ENCODE measurements at places on chromosomes 4 and X. TPM values are rescaled to one million over a fixed set of nuclear protein-coding genes. Genes with fewer than 3 reads are reported as not detected.

- no peak overlapping the region for H3K27ac ChIP-seq
- no peaks in the 10 kb centered on the region for H3K27me3 ChIP-seq
- no peak overlapping the region for H3K4me3 ChIP-seq
- no peak for DNase-seq
Measured at GRCh38 chrX:47644557-47645091, 5.7 kb downstream of the ELK1 start.

GRCh38 chr4:83112678-83113428 lies 1.7 kb downstream of the PLAC8 start:
- H3K27ac ChIP-seq = no peak overlapping the region
- no peak for DNase-seq
- H3K4me1 ChIP-seq = no peaks in the 10 kb centered on the region

GRCh38 chr4:163072222-163072621 lies 94.5 kb downstream of the NAF1 start:
- DNase-seq = no peak
- H3K4me1 ChIP-seq = no peaks in the 10 kb centered on the region
- no peaks in the 10 kb centered on the region for H3K36me3 ChIP-seq
- no peak overlapping the region for H3K4me3 ChIP-seq
- H3K27me3 ChIP-seq = no peaks in the 10 kb centered on the region

DNA sequence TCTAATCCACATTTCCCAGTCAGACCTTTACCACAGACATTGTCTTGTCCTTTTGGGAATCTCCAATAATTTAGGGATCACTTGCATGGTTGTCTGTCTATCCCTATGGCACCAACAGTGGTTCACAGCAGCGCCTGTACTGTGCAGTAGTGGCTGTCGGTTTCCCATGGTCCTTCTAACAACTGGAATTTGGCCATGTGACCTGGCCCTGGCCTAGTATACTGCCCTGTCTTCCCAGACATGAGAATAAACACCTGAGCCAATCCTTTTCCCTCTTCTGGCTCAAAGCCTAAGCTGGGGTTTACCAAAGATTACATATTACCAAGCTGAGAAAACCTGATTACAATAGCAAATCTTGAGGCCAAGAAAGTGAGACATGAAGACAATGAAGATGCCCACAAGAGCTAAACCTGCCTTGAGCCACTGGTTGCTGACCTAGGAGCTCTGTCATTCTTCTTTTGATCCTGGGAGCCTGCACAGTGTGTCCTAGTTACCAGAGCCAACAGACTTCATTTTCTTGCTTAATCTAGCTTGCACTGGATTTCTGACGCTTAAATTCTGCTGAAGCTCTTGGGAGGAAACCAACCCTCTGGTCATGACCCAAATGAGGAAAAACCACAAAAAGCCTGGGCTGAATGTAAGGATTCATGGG lies 92.1 kb downstream of the SCD5 start:
- no peaks in the 10 kb centered on the region for H3K36me3 ChIP-seq
- H3K4me1 ChIP-seq = no peaks in the 10 kb centered on the region
- no peaks in the 10 kb centered on the region for H3K27me3 ChIP-seq
- H3K4me3 ChIP-seq = no peak overlapping the region
- peak overlapping the region; percentile 60 for H3K27ac ChIP-seq

DNA sequence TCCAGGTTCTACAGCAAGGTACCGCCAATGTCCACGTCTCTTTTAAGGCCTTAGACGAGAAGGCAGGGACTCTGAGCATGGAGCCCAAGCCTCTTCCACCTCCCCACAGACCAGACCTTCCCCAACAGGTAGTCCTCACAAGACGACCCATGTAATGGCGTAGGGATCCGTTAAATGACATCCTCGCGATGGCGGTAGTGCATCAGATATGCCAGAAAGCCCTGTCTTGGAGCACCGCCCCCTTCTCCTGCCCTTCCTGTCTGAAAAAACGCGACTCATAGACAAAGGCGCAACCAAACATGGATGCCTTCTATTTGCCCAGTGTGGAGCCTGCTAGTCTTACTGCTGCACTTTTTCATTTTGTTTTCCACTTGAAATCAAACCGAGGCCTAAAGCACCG lies 185.4 kb downstream of the OR13H1 start:
- no peaks in the 10 kb centered on the region for H3K27me3 ChIP-seq
- H3K27ac ChIP-seq = peak overlapping the region; percentile 89
- H3K36me3 ChIP-seq = no peaks in the 10 kb centered on the region
- peak overlapping the region; percentile 54 for H3K4me3 ChIP-seq

GRCh38 chr4:47519239-47519883 lies 34.3 kb downstream of the ATP10D start:
- no peaks in the 10 kb centered on the region for H3K4me1 ChIP-seq
- no peaks in the 10 kb centered on the region for H3K36me3 ChIP-seq
- no peaks in the 10 kb centered on the region for H3K27me3 ChIP-seq
- no peak overlapping the region for H3K4me3 ChIP-seq

DNA sequence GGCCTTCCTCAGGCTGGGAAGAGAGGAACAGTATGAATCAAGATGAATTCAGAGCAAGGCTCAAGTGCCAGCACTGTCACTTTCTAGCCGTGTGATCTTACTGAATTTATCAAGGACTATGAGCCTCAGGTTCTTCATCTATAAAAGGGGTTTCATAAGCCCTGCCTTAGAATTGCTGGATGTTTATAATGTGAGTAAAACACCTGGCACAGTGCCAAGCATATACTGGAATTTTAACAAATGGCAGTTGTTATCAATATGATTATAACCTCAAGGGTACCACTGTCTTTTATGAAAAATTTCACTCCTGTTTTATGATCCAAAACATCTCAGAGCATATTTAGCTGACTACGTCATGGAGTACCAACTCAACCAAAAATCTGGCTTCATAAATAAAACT lies 4.0 kb downstream of the MAGEC2 start:
- no peak overlapping the region for H3K4me3 ChIP-seq
- no peak for DNase-seq
- H3K36me3 ChIP-seq = no peaks in the 10 kb centered on the region
- peaks cover 8% of the 10 kb centered on the region for H3K27me3 ChIP-seq

The EFHC2 gene
- 0.66 TPM for total RNA-seq

The TSPAN5 gene
- total RNA-seq = 17.7 TPM

GRCh38 chr4:7516096-7516772 lies 81.5 kb upstream of the PSAPL1 start:
- no peaks in the 10 kb centered on the region for H3K4me1 ChIP-seq
- H3K36me3 ChIP-seq = no peaks in the 10 kb centered on the region
- DNase-seq = no peak
- no peak overlapping the region for H3K27ac ChIP-seq
- H3K27me3 ChIP-seq = no peaks in the 10 kb centered on the region

GRCh38 chrX:107480272-107480671 lies 30.8 kb downstream of the FRMPD3 start:
- H3K4me3 ChIP-seq = no peak overlapping the region
- H3K36me3 ChIP-seq = no peaks in the 10 kb centered on the region
- no peak for DNase-seq
- no peaks in the 10 kb centered on the region for H3K27me3 ChIP-seq

The ADGRL3 gene
- total RNA-seq = 4.2 TPM

DNA sequence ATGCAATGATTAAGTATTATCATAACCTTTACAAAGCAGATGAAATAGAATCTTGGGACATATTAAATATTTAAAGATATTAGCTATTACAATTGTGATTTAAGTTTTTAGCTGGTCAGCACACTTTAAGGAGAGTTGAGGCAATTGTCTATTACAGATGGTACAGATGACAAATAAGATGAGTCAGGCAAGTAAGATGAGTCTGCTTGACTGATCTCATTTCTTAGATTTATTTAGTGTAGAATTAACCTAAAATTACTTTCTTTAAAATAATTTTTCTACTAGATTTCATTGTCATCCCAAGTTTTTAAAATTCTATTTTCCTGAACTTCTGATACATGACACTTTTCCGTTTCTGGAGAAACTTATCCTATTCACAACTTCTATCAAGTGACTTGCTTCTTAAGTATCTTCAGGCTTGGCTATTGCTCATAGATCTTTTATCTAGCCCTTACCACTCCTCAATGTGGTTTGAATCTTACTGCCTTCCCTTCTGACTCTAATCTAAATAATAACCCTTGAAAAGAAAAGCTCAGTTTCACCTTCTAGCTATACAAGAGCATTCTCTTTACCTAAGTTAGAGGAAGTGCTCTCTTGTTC lies 32.9 kb downstream of the CXCL1 start:
- no peak for DNase-seq
- no peaks in the 10 kb centered on the region for H3K4me1 ChIP-seq
- H3K36me3 ChIP-seq = no peaks in the 10 kb centered on the region

DNA sequence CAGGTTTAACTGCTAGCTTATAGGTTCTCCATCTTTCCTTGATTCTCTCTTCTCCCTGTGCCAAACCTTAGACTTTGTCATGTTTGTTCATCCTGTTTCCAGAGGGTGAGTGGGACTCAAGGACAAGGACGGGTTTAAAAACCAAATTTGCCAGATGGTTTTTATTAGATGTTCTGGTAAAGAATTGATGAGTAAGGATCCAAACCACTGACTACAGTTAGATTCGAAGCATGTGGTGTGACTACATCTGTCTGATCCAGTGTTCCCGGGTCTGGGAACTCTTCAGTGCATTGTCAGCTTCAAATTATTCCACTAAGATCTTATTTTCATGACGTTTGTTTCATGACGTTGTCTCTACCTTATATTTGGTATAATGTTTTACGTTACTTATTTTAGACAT lies 37.5 kb downstream of the MTMR1 start:
- DNase-seq = no peak
- no peak overlapping the region for H3K4me3 ChIP-seq
- no peaks in the 10 kb centered on the region for H3K4me1 ChIP-seq
- no peaks in the 10 kb centered on the region for H3K27me3 ChIP-seq

The UGT2B11 gene
- not detected for total RNA-seq

- H3K27ac ChIP-seq = peak overlapping the region; percentile 32
- no peaks in the 10 kb centered on the region for H3K36me3 ChIP-seq
- H3K4me1 ChIP-seq = peaks cover 5% of the 10 kb centered on the region
- H3K27me3 ChIP-seq = no peaks in the 10 kb centered on the region
- DNase-seq = no peak
- no peak overlapping the region for H3K4me3 ChIP-seq
Measured at GRCh38 chr4:184288451-184289178, 70.9 kb upstream of the ENPP6 start.

DNA sequence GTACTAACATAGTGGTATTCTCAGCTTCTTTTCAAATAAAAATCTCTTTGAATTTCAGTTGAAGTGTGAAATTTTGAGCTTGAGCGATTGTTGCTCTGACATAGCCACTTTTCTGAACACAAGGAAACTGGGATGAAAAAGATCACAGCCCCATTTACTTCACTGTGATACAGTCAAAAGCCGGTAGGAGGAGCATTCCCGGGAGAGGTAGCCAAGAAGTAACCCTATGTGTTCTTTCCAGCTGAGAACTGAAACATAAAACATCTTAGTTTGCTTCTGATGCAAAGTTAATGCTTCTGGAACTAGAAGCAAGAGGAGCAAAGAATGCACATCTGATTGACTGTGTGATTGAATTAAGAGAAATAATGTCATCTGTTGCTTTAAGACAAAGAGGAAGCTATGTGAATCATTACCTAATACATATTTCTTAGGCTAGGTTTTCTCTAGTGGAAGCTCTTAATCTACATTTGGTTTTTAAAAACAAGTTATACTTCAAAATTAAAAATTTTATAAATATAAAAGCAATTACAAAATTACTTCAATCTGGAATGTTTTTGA lies 88.3 kb upstream of the UNC5C start:
- no peaks in the 10 kb centered on the region for H3K36me3 ChIP-seq
- no peaks in the 10 kb centered on the region for H3K27me3 ChIP-seq
- no peak overlapping the region for H3K4me3 ChIP-seq
- H3K27ac ChIP-seq = no peak overlapping the region
- DNase-seq = no peak
- H3K4me1 ChIP-seq = no peaks in the 10 kb centered on the region

GRCh38 chr4:67475155-67475554 lies 70.1 kb downstream of the CENPC start:
- no peaks in the 10 kb centered on the region for H3K27me3 ChIP-seq
- no peak overlapping the region for H3K4me3 ChIP-seq
- peaks cover 6% of the 10 kb centered on the region for H3K36me3 ChIP-seq
- H3K27ac ChIP-seq = no peak overlapping the region
- H3K4me1 ChIP-seq = no peaks in the 10 kb centered on the region

GRCh38 chrX:97743014-97743413 lies 859.3 kb downstream of the RPA4 start:
- peaks cover 52% of the 10 kb centered on the region for H3K27me3 ChIP-seq
- DNase-seq = no peak
- no peak overlapping the region for H3K4me3 ChIP-seq
- no peaks in the 10 kb centered on the region for H3K36me3 ChIP-seq

The TENM3 gene
- 30.6 TPM for total RNA-seq

- no peak overlapping the region for H3K27ac ChIP-seq
- no peaks in the 10 kb centered on the region for H3K4me1 ChIP-seq
- H3K4me3 ChIP-seq = no peak overlapping the region
- H3K27me3 ChIP-seq = peaks cover 42% of the 10 kb centered on the region
- no peak for DNase-seq
- no peaks in the 10 kb centered on the region for H3K36me3 ChIP-seq
Measured at GRCh38 chrX:99914635-99915034, 495.4 kb downstream of the PCDH19 start.

The HTR2C gene
- total RNA-seq = not detected

GRCh38 chr4:56460085-56460484 lies 7.3 kb upstream of the SRP72 start:
- no peaks in the 10 kb centered on the region for H3K36me3 ChIP-seq
- no peak overlapping the region for H3K4me3 ChIP-seq
- DNase-seq = no peak
- H3K27me3 ChIP-seq = no peaks in the 10 kb centered on the region
- H3K27ac ChIP-seq = no peak overlapping the region

DNA sequence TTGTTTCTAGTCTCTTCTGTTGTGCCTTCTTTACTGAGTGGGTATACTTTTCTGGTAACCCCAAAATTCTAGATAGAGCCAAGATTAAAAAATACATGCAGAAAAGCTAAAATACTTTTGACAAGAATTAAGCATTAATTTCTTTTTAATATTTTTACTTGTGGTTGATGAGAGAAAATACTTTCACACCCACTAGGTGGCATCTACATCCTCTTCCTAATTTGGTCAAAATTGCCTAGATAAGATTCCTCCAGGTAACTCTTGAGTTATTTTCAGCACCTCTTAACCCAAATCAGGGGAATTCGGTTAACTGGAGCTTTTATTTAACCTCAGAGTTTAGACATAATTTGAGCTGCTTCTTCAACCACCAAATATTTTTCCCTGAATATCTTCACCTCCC lies 28.4 kb upstream of the COX7B2 start:
- H3K36me3 ChIP-seq = no peaks in the 10 kb centered on the region
- no peak for DNase-seq
- no peak overlapping the region for H3K27ac ChIP-seq

GRCh38 chr4:26179316-26179760 lies 141.5 kb upstream of the RBPJ start:
- H3K27me3 ChIP-seq = no peaks in the 10 kb centered on the region
- DNase-seq = no peak
- H3K27ac ChIP-seq = no peak overlapping the region
- H3K36me3 ChIP-seq = no peaks in the 10 kb centered on the region
- H3K4me3 ChIP-seq = no peak overlapping the region
